T-helper 2 cell (primary cell): ENCODE measurements at places on chromosomes 4 and X.
A peak's percentile ranks its signal among the peaks of the same experiment; 100 is the strongest.

DNA sequence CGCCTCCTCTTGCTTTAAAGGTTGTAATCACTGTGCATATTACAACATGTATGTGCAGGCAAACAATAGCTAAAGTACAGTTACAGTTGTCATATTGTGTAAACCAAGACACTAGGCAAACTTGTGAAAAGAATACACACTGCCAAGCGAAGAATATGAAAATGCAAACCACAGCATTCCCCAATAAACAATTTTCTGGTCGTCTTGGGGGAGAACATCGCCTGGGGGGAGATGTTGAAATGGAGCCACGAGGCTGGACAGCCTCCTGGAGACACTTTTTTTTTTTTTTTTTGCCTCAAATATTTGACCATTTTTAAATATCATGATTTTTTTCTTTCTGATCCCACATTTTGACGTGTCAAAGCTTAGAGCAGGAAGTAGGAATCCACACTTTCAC lies 51.7 kb upstream of the PDLIM3 start:
- no peak for DNase-seq

DNA sequence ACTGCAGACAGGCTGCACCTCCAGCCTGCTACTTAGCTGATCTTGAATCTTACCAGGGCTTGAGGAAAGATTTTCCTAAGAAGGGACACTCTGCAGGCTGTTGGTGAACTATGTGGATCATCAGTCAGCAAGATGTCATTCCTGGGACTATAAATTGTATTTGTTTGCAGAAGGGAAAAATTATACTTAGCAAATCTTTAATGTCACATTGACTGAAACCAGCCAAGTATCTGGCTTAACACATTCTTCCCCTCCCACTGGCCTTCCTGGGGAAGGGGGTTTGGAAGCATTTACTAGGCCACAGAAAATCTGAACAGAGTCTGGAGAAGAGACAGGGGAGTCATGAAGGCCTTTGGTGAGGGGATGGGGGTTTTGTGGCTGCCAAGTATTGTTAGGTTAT lies 156.7 kb upstream of the EOLA2 start:
- no peak for DNase-seq

- DNase-seq: no peak
These were observed 1.2 kb downstream of the CXCL2 start for GRCh38 chr4:74097631-74098426.

- no peak for DNase-seq
These were observed at the start of gene TRPC3 for GRCh38 chr4:121951521-121952110. Gene TRPC3 (minus strand): TSS chr4:121952060. CDS start chr4:121951680, 380 bp downstream.

DNA sequence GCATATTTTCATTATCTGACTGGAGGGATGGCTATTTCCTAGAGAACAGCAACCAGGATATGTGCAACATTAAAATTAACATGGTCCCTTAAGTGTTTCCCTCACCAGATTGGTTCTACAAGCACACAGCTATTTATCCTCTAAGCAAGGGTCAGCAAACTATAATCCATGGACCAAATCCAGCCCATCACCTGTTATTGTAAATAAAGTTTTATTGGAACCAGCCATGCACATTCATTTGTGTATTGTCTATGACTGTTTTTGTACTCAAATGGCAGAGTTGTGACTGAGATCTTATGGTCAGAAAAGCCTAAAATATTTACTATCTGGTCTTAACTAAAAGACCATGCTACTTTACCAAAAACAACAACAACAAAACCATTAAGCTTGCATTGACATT lies 77.9 kb downstream of the AMELX start:
- DNase-seq: no peak

GRCh38 chr4:97998203-97998602 lies 145.1 kb downstream of the STPG2 start:
- no peak for DNase-seq

DNA sequence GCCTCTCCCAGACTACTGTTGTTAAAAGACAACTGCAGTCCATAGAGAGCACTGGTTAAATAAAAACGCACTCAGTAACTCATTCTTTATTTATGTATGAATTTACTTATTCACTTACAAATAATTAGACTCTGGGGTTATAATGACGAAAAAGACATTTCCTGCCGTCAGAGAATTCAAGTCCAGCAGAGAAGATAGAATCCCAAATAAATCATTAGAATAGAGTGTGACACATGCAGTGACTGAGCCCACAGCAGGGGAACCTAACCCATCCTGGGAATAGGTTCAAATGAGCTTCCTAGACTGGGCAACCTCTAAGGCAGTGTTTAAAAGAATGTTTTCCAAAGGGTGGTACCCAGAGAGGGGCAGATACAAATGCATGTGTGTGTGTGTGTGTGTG lies 53.9 kb downstream of the FGFBP1 start:
- no peak for DNase-seq

DNA sequence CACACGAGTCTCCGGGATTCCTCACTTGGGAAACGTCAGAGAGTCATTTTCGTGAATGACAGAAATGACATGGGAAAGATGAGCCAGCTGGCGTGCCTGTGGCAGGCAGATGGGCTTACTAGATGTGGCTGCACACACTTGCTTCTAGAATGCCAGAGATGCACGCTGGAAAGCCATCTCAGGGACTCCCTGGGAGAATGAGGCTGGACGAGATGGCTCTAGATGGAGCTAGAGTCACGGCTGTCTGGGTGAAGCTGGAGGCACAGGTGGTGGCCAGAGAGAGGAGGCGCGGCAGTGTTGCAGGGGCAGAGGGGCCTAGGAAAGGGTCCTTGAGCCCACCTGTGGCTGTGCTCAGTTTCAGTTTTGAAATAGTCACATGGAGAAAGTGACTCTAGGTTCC lies 26.0 kb downstream of the TKTL1 start:
- DNase-seq: no peak

- DNase-seq: peak; percentile 93
These were observed 362.4 kb downstream of the MID1IP1 start for GRCh38 chrX:39163581-39164126.

GRCh38 chr4:16438986-16439385 lies 212.7 kb upstream of the TAPT1 start:
- DNase-seq: no peak

DNA sequence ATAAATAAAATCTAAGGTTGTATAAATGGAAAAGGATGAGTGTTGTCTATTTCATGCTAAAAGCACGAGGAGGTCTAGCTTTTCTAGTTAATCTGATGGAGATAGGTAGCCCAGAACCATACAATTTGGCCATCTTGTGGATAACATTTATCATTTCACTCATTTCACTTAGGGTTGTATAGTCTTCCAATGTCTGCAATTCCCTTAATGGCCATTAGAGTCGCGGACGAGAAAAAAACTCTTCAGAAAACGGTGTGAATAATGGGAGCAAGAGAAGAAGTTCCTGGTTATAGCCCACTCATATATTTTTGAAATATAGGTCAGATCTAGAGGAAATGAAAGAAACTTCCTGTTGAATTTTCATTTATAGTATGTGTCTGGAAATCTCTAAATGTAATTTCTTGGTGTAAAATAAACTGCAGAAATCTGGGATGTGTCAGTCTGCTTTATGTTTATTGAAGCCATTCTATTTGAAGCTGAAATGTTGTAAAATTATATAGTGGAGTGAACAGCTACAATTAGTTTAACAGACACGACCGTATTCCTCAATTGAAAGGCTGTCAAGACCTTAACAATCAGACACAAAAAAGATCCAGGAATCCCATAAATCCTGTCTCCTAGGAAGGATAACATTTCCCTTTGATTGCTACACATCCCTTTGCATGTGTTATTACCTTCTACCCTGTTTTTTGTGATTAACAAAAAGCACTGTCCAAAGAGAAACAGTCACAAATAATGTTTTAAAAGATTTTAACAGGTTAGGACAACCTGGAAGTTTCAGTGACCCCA lies 47.7 kb upstream of the MGST2 start:
- no peak for DNase-seq

- DNase-seq: no peak
These were observed 37.1 kb upstream of the ELF2 start for GRCh38 chr4:139214039-139214534.

DNA sequence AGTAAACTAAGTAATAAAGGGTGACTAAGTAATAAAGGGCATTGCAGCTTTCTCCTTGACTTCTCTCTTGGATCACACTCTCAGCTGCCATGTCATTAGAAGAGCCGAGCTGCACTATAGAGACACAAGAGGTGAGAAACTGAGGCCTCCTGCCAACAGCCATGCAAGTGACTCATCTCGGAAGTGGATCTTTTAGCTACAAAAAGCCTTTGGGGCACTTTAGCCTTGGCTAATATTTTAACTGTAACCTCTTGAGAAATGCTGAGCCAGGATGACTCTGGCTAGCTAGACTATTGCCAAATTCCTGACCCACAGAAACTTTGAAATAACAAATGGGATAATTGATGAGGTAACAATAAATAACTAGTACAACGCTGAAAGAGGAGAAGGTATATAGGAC lies 1.5 kb upstream of the NEIL3 start:
- DNase-seq: no peak

- DNase-seq: no peak
These were observed 195.7 kb upstream of the CASK start for GRCh38 chrX:42119076-42119475.

DNA sequence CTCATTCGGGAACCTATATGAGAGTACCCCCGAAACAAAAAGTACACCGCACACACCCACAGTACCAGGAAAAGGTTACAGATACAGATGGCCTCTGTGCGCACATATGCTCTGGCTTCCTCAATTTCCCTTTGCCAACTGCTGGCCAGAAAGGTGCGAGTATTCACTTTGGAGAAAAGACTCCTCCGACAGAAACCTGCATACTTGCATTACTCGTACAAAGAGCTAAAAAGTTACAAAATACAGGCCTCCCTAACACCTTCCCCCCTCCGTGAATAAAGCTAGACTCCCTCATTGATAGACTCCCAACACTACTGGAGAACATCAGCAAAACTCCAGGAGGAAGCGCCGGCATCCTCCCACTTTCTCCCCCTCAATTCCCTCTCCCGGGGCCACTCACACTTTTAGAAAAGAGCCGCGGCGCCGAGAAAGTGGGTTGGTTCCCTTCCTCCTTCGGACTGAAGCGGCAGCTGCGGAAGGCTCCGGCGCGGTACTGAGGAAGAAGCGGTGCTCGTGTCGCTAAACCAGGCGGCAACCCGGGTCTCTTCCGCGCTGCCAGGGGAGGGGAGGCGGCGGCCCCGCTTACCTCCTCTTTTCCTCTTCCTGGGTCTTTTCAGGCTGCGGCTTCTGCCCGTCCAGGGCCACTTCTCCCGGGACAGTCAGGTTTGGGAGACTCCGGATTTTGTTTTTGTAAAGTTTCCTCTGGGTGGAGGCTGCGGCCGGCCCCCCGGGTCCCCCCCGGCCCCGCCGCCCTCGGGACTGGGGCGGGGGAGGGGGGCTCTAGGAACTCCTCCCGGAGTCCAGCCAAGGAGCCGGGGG lies 1.1 kb downstream of the FBXW7 start:
- peak; percentile 76 for DNase-seq

GRCh38 chr4:26909369-26909768 lies 48.7 kb downstream of the STIM2 start:
- DNase-seq: no peak

GRCh38 chrX:150486011-150486410 lies 82.4 kb upstream of the MTM1 start:
- DNase-seq: no peak

- no peak for DNase-seq
These were observed 28.0 kb downstream of the DMD start for GRCh38 chrX:33183361-33183760.

DNA sequence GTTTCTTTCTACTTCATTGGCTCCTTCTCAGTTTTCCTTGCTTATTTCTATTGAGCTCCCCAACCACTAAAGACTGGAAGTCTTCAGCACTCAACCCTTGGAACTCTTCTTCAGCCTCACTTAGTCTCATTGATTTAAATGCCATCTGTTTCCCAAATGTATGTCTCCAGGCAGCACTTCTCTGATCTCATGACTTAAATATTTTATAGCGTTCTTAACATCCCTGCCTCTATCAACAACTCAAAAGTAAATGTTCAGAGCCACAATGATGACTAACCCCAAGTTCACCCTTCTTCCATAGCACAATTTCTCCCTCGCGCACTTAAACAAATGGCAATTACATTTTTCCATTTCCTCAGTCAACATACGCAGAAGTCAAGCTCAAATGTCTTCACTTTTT lies 1393.3 kb downstream of the ARAP2 start:
- DNase-seq: no peak

- DNase-seq: peak; percentile 63
These were observed 50.8 kb upstream of the TRIM2 start for GRCh38 chr4:153153339-153153871.

GRCh38 chrX:69144838-69145680 lies 20.2 kb downstream of the PJA1 start:
- DNase-seq: no peak

- DNase-seq: no peak
These were observed 257.9 kb downstream of the PCDH18 start for GRCh38 chr4:137274404-137274803.

- no peak for DNase-seq
These were observed 41.1 kb downstream of the DDIT4L start for GRCh38 chr4:100149190-100149589.

GRCh38 chr4:83922402-83922801 lies 386.5 kb downstream of the GPAT3 start:
- DNase-seq: no peak

DNA sequence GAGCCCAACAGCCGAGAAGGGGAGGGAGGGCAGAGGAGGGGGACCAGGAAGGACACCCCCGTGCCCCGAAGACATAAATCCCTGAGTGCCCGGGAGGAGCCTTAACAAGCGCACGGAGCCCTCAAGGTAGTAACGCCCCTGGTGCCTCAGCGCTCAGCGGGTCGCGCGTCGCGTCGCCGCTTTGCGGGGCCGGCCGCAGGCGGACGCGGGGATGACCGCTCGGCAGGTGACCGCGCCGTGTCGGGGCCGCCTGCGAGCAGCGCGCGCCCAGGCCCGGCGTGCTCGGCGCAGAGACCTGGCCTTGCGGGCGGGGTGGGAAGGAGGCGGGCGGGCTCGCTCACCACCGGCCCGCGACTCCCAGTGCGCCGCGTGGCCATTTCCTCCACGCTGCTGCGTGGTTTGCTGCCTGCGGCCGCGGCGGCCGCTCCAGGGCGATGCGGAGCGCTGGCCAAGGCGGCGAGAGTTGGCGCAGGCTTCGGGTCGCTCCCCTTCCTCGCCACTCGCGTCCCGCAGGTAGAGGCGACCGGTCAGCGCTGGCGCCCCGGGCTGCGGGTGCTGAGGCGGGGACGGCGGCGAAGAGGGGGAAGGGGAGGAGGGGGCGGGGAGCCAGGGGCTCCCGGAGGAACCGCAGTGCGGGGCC lies 632 bp downstream of the CCSER1 start:
- DNase-seq: no peak

- DNase-seq: no peak
These were observed 28.5 kb downstream of the NKX1-1 start for GRCh38 chr4:1377606-1378261.

DNA sequence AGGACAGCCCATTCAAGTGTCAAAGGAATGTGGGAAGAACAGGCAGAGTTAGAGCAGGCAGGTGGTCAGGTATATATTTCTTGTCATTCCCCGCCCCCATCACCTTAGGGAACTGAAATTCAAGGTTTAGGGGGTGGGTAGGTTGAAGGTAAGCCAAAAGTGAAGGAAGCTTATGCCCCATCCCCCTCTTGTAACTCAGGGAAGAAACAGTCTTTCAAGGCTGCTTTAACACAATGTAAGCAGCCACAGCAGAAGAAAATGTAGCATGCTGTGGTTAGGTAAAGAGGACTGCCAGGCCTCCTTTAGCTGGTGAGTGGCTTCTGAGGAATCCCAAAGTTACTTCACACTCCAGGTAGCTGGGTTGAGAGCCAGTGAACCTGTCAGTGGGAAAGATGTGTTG lies 122.3 kb downstream of the RS1 start:
- no peak for DNase-seq

GRCh38 chrX:46254641-46255040 lies 290.6 kb downstream of the ZNF674 start:
- no peak for DNase-seq

GRCh38 chr4:36316607-36317006 lies 35.2 kb downstream of the DTHD1 start:
- no peak for DNase-seq
